ENCODE measurements at places on chromosomes 6 and 20.
A peak's percentile ranks its signal among the peaks of the same experiment; 100 is the strongest.

- DNase-seq = peak; percentile 50
Measured at GRCh38 chr6:129748212-129748900, 38.4 kb upstream of the ARHGAP18 start.

GRCh38 chr20:11001764-11002540 lies 328.2 kb upstream of the JAG1 start:
- peak; percentile 95 for DNase-seq

DNA sequence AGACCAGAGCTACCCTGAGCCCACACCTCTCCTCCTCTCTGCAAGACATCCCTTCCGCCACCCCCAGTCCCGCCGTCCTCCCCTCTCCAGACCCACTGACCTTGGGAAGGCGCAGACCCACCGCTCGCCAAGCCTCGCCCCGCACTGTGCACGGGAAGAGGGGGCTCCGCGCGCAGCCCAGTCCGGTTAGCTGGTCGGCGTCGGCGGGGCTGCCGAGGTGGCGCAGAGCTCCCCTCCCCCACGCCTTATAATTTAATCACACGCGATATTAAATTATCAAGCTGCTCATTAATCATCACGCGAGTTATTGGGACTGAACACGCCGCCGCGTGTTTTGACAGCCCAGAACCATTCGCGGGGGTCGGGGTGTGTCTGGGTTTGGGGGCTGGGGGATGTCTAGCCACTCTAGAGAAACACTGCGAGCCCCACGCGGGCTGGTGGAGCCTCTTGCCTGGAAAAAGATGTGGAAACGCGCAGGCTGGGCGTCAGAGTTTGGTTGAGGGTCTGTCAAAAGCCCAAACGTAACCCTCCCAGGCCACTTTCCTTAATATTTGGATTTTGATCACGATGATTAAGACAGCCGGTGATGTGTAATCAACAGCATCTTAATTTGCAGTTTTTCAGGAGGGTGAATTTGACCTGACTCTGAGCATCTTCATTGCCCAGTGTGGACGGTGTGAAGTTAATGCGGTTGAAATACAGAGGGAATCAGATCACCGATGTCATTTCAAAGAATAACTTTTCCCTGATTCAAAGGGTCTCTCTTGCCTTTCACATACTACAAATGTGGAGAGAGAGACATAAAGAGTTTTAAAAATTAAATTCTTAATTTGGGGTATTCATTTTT lies at the start of gene LINC00237:
TSS of gene LINC00237 (minus strand) at position 188 of the 847 bp plus-strand sequence.
- DNase-seq = no peak

- no peak for DNase-seq
Measured at GRCh38 chr20:23358923-23359593, 2.9 kb upstream of the GZF1 start.

DNA sequence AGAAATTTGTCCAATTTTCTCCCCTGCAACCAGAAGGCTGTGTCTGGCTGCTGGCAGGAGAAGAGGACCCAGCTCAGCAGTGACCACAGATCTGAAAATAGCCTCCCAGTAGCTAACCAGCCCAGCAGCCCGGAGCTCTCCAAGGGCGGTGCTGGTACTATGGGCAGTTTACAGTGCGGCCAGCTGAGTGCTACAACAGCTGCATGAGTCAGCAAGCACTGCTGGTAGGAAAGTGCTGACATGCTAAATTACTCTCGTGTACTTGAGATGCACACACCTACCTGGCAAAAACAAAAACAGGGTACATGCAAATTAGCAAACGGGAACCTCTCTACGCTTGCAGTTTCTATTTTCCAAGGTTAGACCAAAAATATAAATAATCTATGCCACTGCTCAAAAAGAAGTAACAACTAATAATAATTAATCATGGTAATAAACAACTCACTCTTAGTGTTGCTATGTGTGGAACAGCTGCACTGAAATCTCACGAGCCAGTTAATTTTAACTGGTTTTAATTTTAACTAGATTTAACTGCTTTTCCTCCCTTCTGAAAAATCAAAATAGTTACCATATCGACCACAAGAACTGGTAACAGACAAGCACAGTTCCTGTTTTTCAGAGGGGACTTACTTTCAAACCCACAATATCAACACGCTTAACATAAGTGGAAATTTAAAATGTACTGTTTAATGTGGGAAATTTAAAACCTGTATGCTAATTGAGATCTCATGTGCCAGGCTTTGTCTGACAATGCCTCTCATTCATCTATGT lies 10.8 kb downstream of the BACH2 start:
- peak; percentile 83 for DNase-seq

DNA sequence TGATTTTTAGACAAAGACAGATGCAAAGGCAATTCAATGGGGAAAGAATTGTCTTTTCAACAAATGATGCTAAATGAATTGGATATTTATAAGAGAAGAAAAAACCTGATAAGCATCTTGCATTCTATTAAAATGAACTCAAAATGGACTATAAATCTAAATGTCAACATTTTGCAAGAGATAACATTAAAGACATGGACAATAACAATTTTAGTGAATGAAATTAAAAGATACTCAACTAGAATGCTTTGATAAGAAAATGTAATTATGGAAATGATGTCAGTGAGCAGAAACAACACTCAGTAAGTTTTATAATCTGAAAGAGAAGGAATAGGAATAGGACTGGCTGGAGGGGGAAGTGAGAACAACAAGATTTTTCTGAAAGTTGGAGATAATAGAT lies 421.7 kb downstream of the C6orf118 start:
- no peak for DNase-seq

- DNase-seq = peak; percentile 74
Measured at GRCh38 chr6:160519603-160520042, 144.5 kb downstream of the LPA start.

DNA sequence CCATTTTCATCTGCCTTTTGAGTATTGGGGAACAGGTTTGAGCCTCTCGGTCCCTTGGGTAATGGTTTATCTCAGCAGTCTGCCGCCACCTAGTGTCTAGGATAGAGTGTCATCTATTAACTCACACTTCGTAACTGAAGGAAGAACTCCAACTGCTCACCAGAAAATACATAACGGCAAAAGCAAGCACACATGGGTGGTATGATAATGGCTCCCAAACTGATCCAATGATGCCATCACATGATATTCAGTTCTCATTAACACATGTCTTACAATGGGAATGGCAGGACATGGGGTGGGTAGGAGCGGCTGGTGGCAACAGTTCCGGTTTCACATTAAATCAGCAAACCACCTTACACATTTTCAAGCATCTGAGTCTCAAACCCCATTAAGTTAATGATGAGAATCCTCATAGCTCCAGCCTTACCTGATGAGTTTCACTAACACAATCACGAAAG lies 110.7 kb upstream of the PHACTR1 start:
- peak; percentile 77 for DNase-seq

- DNase-seq = peak; percentile 100
Measured at GRCh38 chr6:4358414-4359107, 223.2 kb upstream of the ECI2 start.

DNA sequence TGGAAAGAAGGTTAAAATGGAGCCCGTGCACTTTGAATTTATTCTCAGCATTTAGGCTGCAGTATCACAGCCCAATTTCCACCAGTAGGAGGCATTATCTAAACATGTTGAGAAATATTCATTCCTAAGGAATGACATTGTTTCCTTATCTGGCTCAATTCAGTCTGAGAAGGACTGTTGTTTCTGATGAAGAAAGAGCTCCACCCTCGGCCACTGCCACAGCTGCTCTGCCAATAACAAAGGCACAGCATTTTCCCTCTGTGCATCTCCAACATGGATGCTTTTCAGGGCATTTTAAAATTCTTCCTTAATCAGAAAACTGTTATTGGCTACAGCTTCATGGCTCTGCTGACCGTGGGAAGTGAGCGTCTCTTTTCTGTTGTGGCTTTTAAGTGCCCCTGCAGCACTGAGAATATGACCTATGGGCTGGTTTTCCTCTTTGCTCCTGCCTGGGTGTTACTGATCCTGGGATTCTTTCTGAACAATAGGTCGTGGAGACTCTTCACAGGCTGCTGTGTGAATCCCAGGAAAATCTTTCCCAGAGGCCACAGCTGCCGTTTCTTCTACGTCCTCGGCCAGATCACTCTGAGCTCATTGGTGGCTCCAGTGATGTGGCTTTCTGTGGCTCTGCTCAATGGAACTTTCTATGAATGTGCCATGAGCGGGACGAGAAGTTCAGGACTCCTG lies at the start of gene CALHM5:
TSS of gene CALHM5 (plus strand) at position 216 of the 687 bp plus-strand sequence. CDS start at position 274, 58 bp downstream.
- DNase-seq = peak; percentile 96

GRCh38 chr6:70310063-70310694 lies 7.3 kb upstream of the COL9A1 start:
- DNase-seq = peak; percentile 56
